ENCODE measurements at places on chromosomes 12 and 14.

- DNase-seq = no peak
Observed at GRCh38 chr12:1499351-1499750, 95.0 kb downstream of the FBXL14 start.

- no peak for DNase-seq
Observed at GRCh38 chr12:74539261-74539660, 1.6 kb downstream of the ATXN7L3B start.

DNA sequence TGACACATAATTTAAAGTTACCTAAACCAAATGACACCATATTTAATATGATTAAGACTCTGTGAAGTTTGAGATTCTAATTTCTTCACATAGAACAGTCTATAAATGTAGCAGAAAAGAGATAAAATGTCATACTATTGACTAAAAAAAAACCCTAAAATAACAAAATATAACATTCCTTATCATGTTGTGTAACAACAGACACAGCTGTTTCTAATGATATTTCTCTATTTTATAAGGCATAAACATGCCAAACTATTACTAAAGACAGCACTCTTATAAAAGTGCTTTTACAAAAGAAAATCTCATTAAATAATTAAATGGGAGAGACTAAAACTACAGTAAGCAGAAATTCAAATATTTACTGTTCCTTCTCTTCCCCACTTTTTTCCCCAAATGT lies 49.4 kb downstream of the NOVA1 start:
- DNase-seq = no peak

GRCh38 chr12:132400011-132400641 lies 70.7 kb upstream of the GALNT9 start:
- no peak for DNase-seq

GRCh38 chr12:104131609-104132008 lies 6.4 kb downstream of the NFYB start:
- DNase-seq = no peak

- no peak for DNase-seq
Observed at GRCh38 chr12:107875786-107876185, 101.3 kb downstream of the ASCL4 start.

DNA sequence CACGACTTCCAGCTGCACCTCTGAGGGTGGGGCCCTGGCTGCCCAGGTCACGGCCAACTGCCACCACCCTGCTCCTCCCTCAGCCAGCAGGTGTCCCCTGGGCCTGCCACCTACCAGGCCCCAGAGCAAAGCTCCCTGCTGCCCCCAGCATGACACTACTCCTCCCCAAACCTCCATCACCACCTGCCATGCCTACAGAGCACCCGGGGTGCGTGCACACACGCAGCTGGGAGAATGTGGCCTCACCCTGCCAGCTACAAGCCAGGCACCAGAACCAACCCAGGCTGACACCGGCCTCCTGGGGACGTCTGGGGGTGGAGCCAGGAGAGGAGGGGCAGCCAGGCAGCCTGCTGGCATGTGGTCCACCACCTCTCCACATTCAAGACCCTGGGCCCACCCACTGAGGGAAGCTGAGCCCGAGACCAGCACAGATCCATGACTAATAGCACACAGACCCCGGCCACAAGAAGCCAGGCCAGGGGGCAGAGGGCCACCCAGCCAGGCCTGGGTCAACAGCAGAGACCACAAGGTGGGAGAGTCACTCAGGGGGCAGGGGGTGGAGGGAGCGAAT lies 3.4 kb downstream of the JAG2 start:
- no peak for DNase-seq

Measured in HuH-7.5 (cell line).